ENCODE measurements at places on chromosomes 5 and 9.

DNA sequence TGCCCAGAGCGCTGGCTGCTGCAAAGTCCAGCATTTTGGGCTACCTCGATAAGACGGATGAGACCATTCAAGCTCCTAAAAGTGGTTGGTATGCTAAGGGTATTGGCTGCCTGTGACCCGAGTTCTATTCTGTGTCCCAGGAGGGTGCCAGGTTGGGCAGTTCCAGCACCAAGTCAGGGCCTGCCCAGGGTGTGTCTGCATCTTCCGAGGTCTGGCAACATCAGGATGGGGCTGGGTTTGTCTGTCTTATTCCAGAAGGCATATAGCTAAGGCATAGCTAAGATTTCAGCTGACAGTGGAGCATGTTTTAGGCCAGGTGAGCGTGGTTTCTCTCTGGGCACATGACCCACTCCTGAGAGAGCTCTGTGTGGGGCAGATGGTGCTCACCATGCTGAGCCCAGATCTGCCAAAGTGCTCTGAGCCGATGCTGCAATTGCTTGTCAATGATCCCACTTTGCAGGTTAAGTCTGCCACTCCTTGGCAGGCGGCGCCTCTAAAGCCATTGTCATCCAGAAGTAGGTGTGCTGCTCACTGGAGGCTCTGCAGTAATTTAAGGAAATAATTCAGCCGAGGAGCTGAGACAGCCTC lies 7.8 kb downstream of the SLC9A3 start:
- DNase-seq: no peak

DNA sequence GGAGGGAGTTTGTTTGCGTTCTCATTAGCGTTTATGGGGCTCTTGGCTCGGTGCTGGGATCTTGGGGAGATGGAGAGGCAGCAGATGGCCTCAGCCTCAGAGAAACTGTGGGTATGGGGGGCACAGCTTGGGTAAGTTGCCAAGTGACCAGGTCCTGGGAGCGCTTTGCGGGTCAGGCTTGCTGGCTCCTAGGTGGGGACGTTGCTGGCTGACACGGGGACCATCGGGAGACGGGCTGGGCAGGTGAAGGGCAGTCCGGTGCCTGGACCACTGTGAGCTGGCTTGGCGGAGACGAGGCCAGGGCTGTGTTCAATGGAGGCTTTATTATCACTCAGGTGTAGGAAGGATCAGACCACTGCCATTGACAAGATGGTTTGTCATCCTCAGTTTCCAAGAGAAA lies 30.0 kb downstream of the FGD3 start:
- DNase-seq: no peak

GRCh38 chr9:111399772-111400563 lies 69.9 kb upstream of the OR2K2 start:
- no peak for DNase-seq

DNA sequence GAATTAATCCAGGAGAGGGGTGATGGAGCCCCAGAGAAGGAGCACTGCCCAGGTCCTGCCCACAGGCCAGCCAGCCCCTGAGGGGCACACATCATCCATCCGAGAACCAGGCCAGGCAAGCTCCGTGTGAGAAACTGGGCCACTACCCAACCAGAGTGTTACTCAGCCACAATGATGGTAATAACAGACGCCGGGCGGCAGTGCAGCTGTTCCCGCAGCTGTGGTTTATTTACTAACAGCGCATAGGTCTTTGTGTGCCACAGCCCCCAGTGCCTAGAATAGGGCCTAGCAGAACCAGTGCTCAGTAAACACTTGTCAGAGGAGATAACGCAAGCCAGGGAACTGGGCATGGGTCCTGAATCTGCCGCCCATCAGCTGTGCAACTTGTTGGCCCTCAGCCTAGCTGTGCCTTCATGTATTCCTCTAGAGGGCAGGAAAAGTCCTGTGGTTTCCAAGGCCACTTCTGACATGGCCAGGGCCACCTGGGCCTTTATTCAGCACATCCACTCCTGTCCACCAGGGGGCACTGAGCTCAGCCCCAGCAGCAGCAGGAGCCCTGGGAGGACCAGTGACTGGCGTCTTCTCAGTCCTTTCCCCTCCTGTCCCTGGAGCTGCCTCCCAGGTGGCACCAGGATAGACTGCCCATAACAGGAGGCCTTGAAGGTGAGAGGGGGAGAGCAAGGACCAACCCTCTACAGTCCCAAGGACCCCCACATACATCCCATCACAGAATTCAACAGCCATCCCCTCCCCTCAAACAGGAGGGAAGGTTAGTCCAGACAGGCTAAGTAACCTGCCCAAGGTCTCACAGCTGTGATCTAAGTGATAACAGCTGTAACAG lies 2.1 kb downstream of the MXD3 start:
- peak; percentile 65 for DNase-seq

- DNase-seq: no peak
Measured at GRCh38 chr5:158320178-158320674, 461.3 kb upstream of the CLINT1 start.

- DNase-seq: peak; percentile 62
Measured at GRCh38 chr9:114098021-114098935, 814 bp downstream of the KIF12 start.
